Iris pigment epithelial cell (primary cell): ENCODE measurements at places on chromosomes 2 and 18.
A peak's percentile ranks its signal among the peaks of the same experiment; 100 is the strongest.

- no peak for DNase-seq
Measured at GRCh38 chr2:127660291-127660578, 14.3 kb downstream of the GPR17 start.

GRCh38 chr2:177900082-177900481, 172.5 kb downstream of the PDE11A start:
- no peak for DNase-seq

DNA sequence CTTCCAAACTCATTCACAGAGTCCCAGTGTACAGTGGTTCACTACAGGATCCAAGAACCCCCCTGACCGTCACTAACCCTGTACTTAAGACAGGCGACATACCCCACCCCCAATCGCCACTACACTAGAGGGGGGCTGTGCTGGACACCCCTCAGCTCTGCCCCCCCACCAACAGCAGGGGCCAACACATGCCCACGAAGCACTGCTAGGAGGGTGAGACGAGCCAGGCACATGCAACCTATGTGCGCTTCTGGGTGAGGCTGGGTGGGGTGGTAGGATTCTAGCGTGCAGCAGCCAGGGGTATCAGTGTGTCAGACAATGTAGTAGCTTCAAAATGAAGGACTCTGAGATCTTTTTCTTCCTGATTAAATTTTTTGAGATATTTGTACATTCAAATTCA, 67.8 kb downstream of the UXS1 start:
- no peak for DNase-seq

DNA sequence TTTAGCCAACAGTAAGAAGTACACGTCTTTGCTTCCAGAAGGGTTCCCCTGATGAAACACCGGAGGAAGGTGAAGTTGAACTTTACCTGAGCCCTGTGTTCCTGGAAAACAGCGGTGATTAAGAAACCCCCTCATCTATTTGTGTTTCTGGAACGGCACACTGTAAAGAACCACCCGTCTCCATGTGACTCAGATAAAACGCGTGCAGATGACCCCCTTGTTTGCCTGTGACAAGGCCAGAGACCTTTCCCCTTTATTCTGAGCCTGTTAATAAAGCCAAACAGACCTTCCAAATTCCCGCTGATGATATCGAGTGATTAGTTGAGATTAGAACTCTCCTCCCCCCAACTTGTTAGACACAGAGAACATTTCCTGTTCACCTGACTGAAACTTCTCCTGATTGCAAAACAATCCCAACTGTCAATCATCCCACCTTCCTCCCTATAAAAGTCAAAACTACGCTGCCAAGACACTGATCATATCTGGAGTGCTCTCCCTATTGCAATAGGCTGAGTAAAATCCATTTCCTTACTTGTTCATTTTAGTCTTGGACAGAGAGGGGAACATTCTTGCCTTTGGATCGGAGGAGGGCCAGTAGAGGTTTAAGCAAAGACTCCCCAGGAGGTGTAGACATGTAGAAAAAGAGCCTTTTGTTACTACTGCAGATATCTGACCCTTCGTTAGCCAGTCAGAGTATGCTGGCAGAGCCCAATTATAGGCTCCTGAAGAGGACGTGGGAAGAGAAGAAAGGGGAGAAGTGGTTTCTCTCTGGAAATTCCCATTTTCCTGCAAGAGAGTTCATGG, 914 bp upstream of the IWS1 start:
- DNase-seq = no peak

DNA sequence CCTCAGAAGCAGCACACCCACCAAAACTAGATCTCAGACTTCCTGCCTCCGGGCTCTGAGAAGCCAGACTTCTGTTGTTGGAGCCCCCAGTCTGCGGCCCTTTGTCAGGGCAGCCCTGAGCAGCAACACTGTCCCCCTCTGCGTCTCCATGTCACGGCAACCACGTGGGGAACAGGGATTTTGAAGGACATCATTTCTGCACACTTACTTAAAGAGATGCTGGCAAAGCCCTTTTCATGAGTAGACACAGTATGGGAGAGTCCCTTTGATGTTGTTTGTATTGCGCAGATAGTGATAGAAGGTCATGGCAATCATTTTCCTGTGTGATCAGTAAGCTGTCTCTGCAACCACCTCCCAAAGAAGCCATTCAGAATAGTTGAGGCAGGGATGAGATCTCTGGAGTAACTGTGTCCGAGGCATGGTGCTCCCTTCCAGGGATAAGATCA, 69.1 kb upstream of the ID2 start:
- no peak for DNase-seq

DNA sequence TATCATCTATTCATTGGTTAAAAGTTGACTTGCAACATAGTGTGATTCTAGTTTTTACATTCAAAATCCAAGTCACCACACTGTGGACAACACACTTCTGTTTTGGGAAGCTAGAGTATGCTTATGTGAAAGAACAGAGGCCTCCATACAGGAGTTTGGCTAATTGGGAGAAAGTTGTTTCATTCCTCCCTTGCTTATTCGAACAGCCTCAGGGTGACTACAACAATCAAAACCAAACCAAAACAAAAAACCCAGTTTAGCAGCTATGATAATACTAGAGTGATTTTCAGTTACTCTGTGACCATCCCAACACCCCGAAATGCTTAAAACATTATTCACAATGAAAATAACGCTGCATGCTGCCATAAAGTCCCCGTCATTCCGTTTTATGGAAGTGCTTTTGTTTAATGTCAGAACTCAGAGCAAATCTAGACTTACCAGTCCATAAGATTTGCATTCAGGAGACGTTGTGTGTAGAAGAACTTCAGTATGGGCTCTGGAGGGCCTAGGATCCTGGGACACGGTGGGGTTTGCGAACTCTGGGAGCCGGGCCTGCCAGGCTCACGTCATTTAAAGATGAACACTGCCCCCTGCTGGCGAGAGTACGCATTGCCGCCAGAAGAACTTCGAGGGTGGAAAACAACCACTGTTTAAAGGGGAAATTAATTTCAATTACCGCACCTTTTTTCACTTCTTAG, 111.4 kb downstream of the FTCDNL1 start:
- DNase-seq = peak; percentile 58

DNA sequence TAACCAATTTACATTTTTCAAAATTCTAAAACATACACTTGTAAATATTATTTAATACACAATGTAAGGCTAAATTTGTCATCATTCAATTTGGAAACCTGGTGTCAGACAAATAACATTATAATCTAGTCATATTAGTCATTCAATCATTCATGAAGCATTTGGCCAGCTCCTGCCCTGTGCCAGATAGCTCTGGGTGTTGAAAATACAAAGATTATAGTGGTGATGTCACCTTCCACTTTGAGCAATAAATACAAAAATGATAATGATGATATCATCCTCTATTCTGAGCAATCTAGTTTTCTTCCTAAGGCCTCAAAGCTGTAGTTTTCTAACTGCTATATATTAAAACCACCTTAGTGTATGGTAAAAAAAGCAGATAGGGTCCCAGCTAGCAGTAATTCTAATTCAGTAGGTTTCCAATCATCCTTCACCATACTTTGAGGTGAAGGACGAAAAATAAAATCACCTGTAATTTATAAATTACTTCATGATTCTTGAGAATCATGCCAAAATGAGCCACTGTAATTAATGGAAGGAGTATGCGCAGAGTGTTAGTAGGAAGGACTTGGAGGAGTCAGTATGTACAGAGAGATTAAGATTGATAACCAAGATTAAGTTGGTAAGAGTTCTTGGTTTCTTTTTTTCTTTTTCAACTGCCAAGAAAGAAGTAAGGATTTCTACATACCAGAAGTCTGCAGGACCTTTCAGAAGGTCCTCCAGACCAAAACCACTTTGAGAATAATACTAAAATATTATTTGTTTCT, 23.2 kb downstream of the MEMO1 start:
- peak; percentile 91 for DNase-seq

- no peak for DNase-seq
Measured at GRCh38 chr2:8115456-8115855, 566.4 kb upstream of the ID2 start.

GRCh38 chr2:24871852-24872333, 48.1 kb downstream of the ADCY3 start:
- DNase-seq = no peak

- peak; percentile 67 for DNase-seq
Measured at GRCh38 chr2:39606585-39606984, 59.1 kb upstream of the TMEM178A start.

GRCh38 chr2:11387843-11388242, 43.4 kb upstream of the ROCK2 start:
- DNase-seq = no peak

GRCh38 chr2:42854207-42854818, 61.9 kb upstream of the HAAO start:
- no peak for DNase-seq

DNA sequence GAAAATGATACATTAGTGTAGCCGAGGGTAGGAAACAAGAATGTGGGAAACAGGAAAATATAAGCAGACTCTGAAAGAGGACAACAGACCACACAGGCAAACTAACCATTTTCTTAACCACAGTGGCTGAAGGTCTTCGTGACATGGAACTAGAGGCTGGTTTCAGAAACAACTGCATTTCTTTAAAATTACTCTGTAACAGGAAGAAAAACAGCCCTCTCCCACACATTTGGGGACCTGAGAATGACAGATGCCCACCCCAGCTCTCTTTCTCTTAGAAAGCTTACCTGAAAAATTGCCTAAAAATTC, 13.8 kb upstream of the SLC25A52 start:
- no peak for DNase-seq

GRCh38 chr2:237669628-237670392, 42.4 kb downstream of the LRRFIP1 start:
- DNase-seq = peak; percentile 79
